ENCODE measurements at places on chromosomes 2 and 18.

- no peak for DNase-seq
These were observed 316.8 kb upstream of the POU3F3 start for GRCh38 chr2:104537116-104537515.

DNA sequence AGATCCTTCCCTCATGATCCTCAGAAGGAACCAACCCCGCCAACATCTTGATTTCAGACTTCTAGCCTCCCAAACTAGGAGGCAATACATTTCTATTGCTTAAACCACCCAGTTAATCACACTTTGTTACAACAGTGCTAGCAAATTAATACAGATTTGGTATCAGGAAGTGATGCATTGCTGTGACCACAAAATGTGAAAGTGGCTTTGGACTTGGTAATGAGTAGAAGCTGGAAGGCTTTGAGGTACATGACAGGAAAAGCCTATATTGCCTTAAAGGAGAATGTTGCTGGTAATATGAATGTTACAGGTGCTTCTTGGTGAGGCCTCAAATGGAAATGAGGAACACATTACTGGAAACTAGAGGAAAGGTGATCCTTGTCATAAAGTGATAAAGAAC lies 260.3 kb downstream of the SATB2 start:
- no peak for DNase-seq

DNA sequence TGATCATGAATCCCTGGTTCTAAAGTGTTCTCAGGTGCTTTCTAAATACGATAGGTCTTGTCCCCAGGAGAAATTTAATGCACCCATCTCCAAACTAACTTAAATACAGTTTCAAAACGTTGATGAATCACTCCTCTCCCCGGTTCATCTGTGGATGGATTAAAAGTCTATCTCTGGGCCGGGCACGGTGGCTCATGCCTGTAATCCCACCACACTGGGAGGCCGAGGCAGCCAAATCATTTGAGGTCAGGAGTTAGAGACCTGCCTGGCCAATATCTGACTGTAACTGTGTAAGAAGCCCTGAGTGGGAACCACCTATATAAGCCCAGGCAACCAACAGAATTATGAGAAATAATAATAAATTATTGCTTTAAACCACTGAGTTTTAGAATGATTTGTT lies 78.7 kb downstream of the LONRF2 start:
- DNase-seq, result no peak

DNA sequence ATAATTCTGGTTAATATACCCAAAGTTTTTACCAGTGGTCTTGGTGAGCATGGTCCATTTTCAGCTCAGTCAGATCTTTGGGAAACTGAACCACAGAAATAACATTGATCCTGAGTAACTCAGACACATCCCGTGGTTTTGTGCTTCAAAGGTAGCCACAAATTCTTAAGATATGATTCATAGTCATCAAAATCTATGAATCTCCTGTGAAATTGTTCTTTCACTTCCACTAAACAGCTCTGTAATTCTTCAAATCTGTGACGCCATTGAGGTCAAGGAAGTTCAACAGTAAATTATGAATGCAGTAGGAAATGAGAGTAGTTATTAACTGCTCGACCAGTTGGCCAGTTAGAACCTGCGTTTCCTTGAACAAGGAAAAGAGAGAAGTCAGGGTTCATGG lies 147.3 kb downstream of the IRS1 start:
- no peak for DNase-seq

DNA sequence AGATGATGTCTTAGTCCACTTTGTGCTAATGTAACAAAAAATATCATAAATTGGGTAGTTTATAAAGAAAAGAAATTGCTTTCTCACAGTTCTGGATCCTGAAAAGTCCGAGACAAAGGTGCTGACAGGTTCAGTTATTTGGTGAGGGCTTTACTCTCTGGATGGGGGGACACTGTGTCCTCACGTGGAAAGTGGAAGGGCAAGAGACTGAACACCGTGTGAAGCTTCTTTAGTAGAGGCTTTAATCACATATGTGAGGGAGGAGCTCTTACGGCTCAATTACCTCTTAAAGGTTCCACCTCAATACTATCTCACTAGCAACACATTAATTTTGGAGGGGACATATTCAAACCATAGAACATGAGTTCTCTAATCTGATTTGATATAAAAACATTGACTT lies 204.3 kb downstream of the FSIP2 start:
- DNase-seq, result no peak

DNA sequence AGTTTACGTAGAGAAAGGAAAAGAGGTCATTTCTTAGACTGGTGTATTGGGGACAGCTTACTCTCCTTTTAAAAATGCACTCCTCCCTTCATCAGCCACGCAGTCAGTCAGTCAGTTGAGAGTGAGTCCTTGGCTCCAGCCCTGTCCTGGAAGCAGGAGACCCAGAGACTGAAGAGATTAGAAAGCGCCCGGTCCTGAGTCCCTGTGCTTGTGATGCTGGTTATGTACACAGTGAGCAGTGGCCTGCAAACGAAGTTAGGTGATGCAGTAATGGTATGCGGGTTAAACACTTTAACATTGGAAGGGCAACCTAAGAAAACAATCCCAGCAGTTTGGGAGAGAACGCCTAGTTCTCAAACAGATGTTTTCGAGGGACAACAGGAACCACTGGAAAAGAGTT lies 6.3 kb upstream of the ASB1 start:
- DNase-seq, result no peak

DNA sequence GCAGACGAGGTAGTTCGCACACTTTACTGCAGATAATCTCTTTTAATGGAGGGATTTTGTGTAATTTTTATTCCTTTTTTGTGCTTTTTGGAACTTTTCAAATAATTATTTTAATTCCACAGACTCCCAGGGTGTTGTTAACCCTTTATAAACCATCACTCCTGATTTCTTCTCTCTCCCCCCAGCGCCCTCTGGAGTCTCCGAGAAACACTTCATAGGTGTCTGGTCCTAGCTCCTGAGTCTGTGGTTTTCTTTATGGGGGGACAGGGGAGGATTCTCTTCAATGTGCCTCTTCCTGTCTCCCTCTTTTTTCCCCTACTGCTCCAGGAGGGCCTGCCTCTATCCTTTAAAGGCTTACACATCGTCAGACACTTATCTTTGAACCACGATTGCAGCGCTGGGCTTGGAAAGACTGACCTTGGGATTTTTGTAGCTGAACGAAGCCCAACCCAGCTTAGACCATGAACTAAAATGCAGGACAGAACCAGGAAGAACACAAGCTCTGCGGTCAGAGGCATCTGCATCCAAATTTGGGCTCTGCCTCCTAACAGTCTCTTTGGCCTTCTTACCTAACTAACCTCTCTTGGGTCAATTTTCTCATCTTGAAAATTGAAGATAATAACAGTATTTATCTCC lies 7.1 kb upstream of the PKDCC start:
- no peak for DNase-seq

DNA sequence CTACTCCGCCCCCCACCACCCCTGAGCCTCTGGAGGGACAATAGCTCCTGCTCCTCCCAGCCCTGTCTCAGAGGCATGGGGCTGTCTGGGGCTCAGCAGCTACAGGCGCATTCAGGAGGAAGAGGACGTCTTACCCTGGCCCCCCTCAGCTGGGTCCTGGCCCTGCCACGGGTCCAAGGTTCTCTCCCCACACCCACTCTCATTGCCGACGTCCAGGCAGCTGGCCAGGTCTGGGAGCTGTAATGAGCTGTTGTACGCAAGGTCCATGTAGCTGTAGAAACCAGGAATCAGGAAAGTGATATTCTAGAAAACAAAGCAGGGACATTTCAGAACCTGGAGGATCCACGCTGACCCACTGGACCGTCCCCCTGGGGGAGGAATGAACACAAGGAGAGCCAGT lies 13.5 kb downstream of the PASK start:
- no peak for DNase-seq

- no peak for DNase-seq
These were observed 26.4 kb upstream of the CYTIP start for GRCh38 chr2:157470321-157470720.

DNA sequence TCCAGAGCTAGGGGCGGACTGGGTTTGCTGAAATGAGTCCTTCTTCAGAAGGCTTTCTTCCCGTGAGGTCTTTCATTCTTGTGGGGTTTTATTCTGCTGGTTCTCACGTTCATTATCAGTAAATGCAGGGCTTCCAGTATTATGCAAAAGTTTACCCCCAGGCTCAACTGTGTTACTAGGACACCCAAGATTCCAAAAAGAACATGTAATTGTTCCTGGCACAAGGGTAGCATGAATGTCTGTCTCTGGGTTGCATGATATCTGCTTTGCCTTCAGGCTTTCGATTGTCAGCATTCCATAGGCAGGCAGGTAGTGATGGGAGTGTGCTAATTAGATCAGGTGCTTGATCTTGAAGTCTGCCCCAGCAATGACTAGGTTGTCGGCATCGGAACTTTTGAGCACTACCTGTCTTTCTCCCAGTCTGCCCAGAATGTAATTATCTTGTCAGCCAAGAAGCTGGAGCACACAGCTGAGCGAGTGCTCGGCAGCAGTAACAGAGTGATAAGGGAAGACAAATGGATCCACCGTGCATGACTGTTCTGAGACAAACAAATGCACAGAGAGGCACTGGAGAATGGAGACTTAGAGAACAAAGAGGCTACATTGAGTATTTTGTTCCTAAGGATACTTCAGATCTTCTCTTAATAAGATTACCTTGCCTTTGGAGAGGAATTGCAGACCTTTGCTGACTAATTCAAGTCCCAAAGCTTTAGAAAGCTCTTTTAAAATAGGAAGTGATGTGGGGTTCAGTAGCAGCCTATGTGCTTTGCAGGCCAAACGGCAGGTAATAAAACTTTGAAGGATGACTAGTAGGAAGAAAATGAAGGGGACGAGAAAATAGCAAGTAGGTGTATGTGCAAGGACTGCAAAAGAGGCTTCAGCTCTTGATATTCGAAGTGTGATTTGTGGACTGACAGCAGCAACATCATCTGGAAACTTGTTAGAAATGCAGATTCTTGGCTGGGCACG lies 41.9 kb downstream of the ITGB6 start:
- peak; percentile 22 for DNase-seq

DNA sequence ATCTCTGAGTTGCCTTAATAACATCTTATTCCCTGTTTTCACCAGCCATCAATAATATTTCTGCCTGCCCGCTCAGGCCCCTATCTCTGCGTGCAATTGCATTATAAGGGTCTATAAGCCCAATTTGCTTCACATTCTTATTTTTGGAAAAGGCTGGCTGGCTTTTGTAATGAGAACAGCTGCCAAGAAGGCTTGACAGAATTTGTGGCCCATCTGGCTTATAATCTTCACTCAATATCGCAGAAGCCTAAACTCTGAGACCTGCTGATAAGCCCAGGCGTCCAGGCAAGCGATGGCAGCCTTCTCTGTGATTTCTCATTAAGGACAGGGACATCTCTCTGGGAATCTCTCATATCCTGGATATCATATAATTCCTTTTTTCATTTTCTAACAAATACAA lies 1618.6 kb upstream of the CELF4 start:
- DNase-seq, result no peak

DNA sequence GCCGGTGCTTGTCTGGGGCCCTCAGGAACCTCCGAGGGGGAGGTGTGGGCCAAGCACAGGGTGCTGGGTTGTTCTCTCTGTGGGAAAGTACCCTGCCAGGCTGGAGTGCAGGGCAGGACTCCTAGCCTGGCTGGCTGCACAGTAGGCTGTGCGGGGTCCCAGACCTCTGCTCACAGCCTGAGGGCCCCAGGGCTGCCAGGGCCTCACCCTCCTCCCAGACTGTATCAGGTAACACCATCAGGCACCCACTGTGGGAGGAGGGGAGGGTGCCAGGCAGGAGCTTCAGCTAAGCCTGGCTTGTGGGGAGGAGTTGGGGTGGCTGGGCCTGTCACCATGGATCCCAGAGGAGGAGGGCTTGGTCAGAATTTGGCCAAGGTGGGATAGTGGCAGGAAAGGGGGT lies 211.9 kb upstream of the SMAD2 start:
- peak; percentile 12 for DNase-seq

- DNase-seq, result no peak
These were observed 185.7 kb upstream of the ZEB2 start for GRCh38 chr2:144705328-144706245.

GRCh38 chr18:57618910-57619309 lies 2.7 kb downstream of the NARS1 start:
- no peak for DNase-seq

DNA sequence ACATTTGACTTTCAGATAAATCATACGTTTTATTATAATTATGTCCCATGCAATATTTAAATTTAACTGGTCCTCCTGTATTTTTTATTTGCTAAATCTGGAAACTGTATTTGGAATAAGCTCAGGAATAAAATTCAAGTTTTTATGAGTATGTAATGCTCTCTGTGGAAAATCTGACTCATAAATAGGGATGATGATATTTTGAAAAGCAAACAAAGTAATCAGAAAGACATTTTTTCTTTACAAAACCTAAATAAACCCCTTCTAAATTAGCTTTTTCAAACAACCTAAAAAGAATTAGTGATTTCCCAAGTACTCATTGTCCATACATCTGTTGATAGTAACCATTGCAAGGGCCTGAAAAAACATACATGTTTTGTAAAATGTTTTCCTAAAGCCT lies 41.1 kb downstream of the ASB1 start:
- DNase-seq, result no peak
